ENCODE measurements at places on chromosomes 11 and 22.

GRCh38 chr22:33853200-33854097 is 66.8 kb downstream of the LARGE1 start:
- DNase-seq, result no peak

DNA sequence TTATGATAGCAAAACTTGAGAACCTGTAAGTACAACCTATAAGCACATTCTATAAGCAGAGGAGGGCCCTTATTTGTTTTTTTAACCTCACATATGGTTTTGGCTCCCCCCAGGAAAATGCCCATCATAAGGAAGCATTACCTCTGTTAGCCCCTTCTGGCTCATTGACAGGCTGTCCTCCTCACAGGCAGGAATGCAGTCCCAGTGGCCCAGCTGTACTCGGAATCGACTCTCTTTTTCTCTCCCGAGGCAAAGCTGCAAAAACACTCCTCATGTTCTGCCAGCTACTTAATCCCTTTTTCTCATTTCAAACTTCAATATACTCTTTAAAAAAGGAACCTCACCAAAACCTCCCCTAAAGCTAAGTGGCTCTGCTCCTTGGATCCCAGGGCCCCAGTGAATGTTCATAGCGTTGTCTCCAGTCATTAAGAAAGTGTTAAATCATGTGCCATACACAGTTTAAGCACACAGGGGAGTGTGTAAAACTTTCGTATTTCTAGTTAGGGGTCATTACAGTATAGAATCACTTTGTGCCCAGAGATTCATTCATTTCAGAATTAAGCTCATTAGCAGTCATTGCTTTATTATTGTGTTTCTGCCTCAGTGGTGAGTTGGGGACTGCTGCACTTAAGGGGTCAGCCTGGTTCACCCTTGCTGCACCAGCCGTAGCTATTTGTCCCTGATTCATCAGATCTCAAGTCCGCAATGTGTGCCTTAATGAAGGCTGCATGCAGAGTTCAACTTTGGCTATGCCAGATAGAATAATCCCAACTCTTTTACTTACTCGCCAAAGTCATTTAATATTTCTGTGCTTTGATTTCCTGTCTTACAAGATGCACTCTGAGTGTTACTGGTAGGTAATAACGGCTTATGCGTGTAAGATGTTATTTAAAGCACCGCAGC is 57.6 kb downstream of the JRKL start:
- DNase-seq, result no peak

GRCh38 chr11:65417702-65418430 is 4.7 kb upstream of the NEAT1 start:
- peak; percentile 31 for DNase-seq

DNA sequence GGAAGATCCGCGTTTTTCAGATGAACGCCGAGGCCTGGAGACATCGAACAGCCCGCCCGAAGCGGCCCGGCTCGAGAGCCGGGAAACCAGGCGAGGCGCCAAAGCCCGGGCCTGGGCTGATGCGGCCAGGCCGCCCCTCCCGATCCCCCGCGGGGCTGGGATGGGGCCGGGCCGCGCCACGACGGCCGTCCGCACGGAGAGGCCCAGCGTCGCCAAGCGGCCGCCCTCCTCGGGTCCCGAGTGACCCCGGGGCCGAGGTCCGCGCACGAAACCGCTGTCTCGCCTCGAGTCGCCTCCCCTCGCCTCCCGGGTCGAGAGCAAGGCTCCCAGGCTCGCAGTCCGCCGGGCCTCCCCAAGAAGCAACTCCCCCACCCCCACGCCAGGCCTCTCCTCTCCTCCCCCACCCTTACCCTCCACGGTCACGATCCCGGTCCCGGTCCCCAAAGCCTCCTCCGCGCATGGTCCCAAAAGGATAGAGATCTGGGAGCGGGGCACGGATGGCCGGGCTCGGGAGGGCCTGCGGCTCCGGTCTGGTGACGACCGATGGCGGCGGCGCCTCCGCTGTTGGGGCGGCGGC is 482 bp downstream of the DDX17 start:
- DNase-seq, result peak; percentile 62

- peak; percentile 40 for DNase-seq
Observed at GRCh38 chr22:42180349-42180842, 49.8 kb upstream of the CYP2D6 start.

- DNase-seq, result no peak
Observed at GRCh38 chr11:129257512-129257911, 65.4 kb upstream of the ARHGAP32 start.

GRCh38 chr11:57515332-57516060 is at the start of gene SLC43A1:
TSS of gene SLC43A1 (minus strand) at chr11:57515702. CDS start at chr11:57514111, 1,591 bp downstream.
- DNase-seq, result no peak

- DNase-seq, result peak; percentile 53
Observed at GRCh38 chr22:41382098-41382578, 396 bp downstream of the TEF start.

DNA sequence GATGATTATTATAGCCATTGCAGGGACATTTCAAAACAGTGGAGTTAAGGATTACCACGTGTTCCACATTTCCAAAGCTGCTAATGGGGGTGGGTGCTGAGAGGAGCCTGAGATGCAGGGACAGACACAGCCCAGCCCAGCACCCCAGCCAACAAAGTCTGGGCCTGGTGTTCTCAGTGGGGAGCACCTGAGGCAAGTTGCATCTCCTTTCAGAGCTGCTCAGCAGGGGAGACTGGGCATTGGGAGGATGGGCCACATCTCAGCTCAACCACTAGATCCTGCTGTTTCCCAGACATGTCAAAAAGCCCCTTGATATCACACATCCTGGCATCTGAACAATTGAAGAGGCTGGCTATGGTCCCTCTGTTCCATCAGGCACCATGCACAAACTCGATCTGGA is 458.0 kb upstream of the KIRREL3 start:
- no peak for DNase-seq

GRCh38 chr11:106950067-106950491 is 68.2 kb downstream of the GUCY1A2 start:
- DNase-seq, result no peak

GRCh38 chr11:40376331-40376730 is 1083.1 kb downstream of the LRRC4C start:
- no peak for DNase-seq
